ENCODE measurements at places on chromosomes 7 and 10.
A peak's percentile ranks its signal among the peaks of the same experiment; 100 is the strongest.

GRCh38 chr7:94940241-94940640 lies 32.8 kb downstream of the PPP1R9A start:
- DNase-seq: no peak

DNA sequence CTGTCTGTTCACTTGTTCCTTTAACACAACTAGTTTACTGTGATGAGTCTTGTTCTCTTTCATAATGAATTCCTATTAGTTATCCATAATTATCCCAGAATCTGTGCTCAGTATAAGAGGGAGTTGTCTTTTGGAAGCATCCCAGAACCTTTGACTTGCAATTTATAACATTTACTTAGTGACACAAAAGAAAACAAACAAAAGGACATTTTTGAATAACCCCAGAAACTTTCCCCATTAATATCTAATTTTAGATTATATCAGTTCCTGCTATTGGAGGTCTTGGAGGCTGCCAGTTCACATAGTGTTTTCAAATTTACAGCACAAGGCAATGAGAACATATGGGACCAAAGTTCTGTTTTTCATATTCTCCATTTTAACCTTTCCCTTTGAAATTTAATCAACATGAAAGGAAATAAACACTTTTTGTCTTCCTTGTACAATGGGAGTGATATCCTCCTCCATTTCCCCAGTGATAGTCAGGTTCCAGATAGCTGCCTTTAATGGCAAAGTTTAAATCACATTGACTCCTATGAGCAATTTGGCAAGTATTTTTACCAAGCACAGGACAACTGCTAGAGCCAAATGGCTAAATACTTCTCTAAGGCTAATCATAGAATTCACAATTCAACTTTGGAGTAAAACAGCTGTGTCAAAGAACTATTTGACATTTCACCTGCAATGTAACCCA lies 37.1 kb upstream of the GNAT3 start:
- DNase-seq: no peak

DNA sequence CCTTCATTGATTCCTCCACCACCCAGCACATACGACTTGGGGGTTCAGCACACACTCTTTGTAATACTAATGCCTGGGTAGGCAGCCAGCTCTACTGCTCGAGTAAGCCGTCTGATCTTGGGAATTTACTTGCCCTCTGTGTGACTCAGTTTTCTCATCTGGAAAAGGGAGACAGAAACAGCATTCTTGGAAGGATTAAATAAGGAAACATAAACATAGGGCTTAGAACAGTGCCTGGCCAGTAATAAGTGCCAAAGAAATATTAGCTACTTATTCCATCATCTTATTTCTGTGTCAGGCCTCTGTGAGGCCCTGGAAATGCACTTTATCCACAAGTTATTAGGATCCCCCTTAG lies 130.1 kb downstream of the TNS3 start:
- DNase-seq: no peak

GRCh38 chr10:541750-542371 lies 147.6 kb downstream of the DIP2C start:
- DNase-seq: no peak

DNA sequence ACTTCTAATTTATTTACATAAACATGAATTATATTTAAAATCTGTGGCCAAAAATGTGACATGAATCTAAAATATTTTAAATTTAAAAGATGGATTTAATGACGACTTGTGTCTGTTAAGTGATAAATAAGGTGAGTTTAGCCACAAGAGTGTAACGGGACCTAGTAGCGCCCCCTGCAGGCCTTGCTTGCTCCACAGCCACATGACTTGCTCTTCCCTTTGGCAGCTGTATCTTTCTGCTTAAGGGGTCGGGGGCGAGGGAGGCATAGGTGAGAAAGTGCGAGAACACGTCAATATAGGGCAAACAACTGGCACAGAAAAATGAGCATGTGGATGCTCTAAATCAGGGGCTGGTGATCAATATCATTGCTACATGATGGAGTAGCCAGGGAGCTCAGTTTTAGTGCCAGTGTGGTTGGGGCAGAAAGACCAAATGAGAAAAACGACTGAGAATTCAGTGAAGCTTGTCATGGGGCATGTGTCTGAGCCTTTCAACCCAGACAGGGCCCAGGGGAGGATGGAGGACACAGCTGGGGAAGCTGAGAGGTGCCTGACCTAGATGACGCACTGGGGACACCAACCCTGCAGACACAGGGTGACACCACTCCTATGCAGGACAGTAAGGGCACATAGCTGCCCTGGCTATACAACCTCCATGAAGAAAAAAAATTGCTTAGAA lies 49.8 kb downstream of the PAXIP1 start:
- peak; percentile 75 for DNase-seq

DNA sequence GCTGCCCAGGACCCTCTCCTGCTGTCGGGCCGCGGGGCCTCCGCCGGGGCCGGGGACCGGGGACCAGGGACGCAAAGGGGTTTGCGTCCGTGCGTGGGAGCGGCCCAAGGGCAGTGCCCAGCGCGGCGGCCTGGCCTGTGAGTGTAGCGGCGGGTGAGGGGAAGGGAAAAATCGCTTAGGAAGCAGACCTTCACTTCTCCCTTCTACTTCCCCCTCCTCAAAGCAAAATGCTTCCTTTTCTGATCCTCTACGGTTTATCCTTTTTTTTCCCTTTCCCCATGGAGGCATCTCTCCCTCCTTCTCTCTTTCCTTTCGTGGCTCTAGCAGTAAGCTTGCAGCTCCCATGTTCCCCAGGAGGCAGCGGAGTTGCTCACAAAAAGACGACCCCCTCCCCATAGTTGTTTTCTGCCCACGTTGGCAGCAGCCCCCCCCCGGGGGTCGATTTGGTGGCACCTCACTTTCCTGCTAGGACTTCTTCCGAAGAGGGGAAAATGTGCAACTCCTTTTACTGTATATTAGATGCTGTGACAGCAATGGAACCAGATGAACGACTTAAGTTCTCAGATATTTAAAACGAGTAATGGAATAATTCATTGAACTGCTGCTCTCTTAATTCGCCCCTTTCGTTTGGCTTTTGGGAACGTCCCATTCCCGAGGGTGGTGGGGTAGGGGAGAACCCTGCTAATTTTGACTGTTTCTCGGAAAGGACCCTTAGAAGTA lies 724 bp downstream of the CAPZA2 start:
- no peak for DNase-seq

DNA sequence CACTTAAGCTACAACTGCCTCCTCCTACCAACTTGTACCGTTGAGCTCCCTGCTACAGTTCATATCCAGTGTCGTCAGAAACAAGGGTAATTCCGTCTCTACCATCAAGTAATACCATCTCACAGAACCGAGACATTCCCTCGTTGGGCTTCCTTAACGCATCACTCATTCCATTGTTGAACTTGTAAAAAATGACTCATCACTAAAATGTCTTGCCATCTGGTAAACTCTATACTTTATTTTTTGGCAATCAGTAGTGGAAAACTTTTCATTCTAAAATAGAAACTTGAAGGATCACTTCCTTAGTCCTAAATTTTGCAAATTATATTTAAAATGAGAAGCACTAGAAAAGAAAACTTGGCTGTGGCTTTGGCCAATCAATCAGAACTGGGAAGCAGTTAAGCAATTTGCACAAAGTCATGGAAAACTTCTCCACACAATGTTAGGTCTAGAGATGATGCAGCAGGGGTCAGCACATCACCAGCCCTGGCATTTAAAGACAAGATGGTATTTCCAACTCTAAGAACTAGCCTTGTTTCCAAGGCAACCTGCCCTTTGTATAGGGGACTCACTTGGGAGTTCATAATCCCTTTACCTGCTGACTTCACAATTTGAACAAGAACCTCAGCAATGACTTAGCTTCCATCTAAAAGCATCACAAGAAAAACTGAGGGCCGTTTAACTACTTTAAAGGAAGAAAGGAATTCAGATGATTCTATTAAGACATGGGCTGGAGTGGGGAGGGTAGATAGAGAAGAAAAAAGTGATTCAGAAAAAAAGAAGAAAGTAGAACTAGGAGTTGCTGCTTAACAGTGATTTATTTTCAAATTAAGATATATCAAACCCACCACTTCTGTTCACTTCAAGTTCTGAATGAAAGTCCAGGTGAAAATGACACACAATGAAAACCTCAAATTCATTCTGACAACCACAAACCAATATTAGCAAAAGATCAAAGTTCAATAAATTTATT lies 288.1 kb downstream of the PARD3 start:
- DNase-seq: no peak
